ENCODE measurements at places on chromosomes 1 and 21. TPM values are rescaled to one million over a fixed set of nuclear protein-coding genes. Genes with fewer than 3 reads are reported as not detected.

The CA14 gene
- total RNA-seq = not detected

- no peak for DNase-seq
These were observed 352.0 kb downstream of the HHIPL2 start for GRCh38 chr1:222195857-222196256.

DNA sequence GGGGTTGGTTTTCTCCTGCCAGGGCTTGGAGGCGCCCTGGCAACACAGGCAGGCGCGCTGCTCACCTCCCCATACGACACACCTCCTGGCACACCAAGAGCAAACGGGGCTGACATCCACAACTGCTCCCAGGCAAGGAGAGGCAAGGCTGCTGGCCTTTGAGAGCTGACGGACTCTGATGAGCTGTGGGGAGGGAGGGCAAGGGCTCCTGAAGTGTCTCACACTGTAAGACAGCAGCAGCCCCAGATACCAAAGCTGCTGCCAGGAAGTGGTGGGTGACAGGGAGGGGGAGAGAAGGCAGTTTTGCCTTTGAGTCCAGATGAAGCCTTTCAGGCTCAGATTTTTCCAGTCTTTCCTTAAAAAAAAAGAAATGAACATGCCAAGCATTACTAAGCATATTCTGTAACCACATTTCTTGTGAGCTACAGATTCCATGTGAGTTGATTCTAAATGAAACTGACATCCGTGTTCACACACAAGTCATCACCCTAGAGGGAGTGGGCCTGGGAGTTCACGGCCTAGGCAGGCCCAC, 24.3 kb downstream of the PGBD5 start:
- H3K27ac ChIP-seq = no peak overlapping the region
- DNase-seq = no peak
- H3K36me3 ChIP-seq = no peaks in the 10 kb centered on the region

DNA sequence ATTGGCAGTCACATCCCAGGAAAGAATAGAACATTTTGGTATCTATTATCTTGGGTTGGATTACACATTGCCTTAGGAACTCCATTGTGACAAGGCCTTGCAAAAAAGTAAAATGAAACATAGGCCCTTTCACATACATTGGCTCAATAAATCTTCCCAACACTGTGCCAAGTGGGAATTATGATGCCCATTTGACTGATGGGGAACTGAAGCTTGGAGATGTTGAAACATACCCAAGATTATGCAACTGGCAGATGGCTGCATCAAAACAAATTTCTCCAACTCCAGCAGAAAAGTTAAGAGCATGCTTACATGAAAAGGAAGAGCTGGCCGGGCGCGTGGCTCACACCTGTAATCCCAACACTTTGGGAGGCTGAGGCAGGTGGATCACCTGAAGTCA, 26.9 kb downstream of the PLEKHO1 start:
- no peaks in the 10 kb centered on the region for H3K27me3 ChIP-seq
- H3K36me3 ChIP-seq = no peaks in the 10 kb centered on the region
- H3K4me3 ChIP-seq = no peak overlapping the region
- H3K27ac ChIP-seq = no peak overlapping the region

DNA sequence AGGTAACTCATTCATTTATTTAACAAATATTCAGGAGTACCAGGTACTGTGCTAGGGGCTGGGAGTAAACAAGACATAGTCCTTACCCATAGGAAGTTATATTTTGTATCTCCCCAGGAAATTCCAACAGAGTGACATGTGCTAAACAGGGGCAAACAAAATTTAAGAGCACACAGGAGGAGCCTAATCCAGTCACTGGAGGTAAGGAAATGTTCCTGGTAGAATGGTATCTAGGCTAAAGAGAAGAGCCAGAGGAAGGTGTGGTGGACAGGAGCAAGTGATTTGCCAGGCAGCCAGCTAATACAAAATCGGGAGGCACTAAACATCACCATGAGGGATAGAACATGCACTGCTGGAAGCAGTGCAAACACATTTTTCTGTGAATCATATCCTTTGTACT, 10.4 kb downstream of the TEX38 start:
- DNase-seq = no peak
- H3K36me3 ChIP-seq = peaks cover 97% of the 10 kb centered on the region
- H3K4me1 ChIP-seq = no peaks in the 10 kb centered on the region
- H3K27me3 ChIP-seq = no peaks in the 10 kb centered on the region
- no peak overlapping the region for H3K4me3 ChIP-seq

GRCh38 chr1:150376110-150376509, 12.2 kb downstream of the RPRD2 start:
- no peak overlapping the region for H3K4me3 ChIP-seq
- no peaks in the 10 kb centered on the region for H3K36me3 ChIP-seq
- no peak overlapping the region for H3K27ac ChIP-seq
- H3K4me1 ChIP-seq = no peaks in the 10 kb centered on the region

DNA sequence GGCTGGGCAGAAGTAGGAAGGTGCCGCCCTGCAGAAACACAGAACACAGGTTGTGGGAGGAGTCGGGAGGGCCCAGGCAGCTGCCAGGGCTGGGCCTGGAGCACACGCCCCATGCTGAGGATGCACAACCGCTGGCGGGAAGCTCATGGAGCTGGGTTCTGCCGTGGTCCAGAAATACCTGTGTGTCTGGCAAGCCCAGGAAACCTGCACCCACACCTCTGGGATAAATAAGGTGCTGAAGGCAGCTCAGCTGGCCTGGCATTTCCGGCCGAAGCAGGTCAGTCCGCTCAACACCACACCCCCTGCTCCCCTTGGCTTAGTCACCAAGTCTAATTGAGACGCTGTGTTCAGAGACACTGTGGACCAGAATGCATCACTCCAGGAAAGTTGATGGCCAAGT, 32.1 kb downstream of the CTNNBIP1 start:
- H3K4me3 ChIP-seq = no peak overlapping the region
- no peaks in the 10 kb centered on the region for H3K27me3 ChIP-seq
- DNase-seq = no peak
- no peaks in the 10 kb centered on the region for H3K36me3 ChIP-seq
- H3K27ac ChIP-seq = no peak overlapping the region

GRCh38 chr1:238177351-238177750, 286.6 kb upstream of the ZP4 start:
- no peaks in the 10 kb centered on the region for H3K4me1 ChIP-seq
- no peaks in the 10 kb centered on the region for H3K27me3 ChIP-seq
- H3K27ac ChIP-seq = no peak overlapping the region
- DNase-seq = no peak
- H3K4me3 ChIP-seq = no peak overlapping the region
- no peaks in the 10 kb centered on the region for H3K36me3 ChIP-seq

- H3K4me1 ChIP-seq = no peaks in the 10 kb centered on the region
- H3K4me3 ChIP-seq = no peak overlapping the region
- no peaks in the 10 kb centered on the region for H3K36me3 ChIP-seq
- DNase-seq = no peak
- no peaks in the 10 kb centered on the region for H3K27me3 ChIP-seq
These were observed 64.4 kb upstream of the PTGFR start for GRCh38 chr1:78426408-78426807.

- H3K4me3 ChIP-seq = peak overlapping the region; percentile 64
- peak overlapping the region; percentile 93 for H3K27ac ChIP-seq
- no peaks in the 10 kb centered on the region for H3K36me3 ChIP-seq
- no peaks in the 10 kb centered on the region for H3K27me3 ChIP-seq
- no peak for DNase-seq
- peaks cover 18% of the 10 kb centered on the region for H3K4me1 ChIP-seq
These were observed 39.8 kb upstream of the SYNC start for GRCh38 chr1:32742199-32742947.

- no peaks in the 10 kb centered on the region for H3K36me3 ChIP-seq
- H3K27ac ChIP-seq = no peak overlapping the region
- H3K4me3 ChIP-seq = no peak overlapping the region
These were observed 294.9 kb upstream of the ADGRL2 start for GRCh38 chr1:81505831-81506230.

- peak overlapping the region; percentile 14 for H3K27ac ChIP-seq
- no peak overlapping the region for H3K4me3 ChIP-seq
- peaks cover 13% of the 10 kb centered on the region for H3K36me3 ChIP-seq
These were observed 40.6 kb downstream of the MAPKAPK2 start for GRCh38 chr1:206725109-206725963.
